ENCODE measurements at places on chromosomes 1 and 21.

- no peak for DNase-seq
Observed at GRCh38 chr1:234778221-234779159, 168.5 kb upstream of the IRF2BP2 start.

DNA sequence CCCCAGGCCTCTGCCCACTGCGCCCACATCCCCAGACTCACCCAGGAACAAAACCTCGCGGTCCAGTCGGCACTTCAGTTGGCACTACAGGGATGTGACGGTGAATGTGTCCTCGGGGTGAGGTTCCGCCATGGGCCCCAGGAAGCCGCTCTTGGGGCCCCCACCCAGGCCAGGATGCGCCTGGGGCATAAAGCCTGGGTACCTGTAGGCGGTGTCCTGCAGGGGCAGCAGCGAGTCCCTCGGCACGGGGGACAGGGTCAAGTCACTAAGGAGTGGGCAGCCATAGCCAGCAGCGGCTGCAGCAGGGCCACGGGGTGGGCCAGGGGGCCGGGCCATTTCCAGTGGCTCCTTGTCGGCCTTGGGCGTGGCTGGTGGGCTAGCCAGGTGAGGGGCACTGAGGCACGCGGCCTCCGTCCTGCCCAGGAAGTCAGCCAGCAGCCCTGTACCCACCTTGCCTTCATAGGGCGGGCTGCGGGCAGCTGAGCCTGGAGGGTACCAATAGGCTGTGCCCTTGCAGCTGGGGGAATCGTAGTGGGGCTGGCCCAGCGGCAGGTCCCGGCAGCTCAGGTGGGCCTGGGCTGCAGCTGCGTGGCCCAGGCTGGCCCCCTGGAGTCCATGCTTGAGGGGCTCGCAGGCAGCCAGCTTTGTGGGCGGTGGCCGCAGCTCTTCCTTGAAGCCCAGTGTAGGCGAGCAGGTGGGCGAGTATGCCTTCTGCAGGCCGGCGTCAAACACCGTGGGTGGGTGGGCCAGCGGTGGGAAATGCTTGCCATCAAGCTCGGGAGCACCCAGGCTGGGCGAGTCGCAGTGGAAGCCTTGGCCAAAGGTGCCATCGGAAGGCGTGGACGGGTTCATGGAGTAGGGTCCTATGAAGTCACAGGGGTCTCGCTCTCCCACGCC, 56.5 kb downstream of the AHDC1 start:
- DNase-seq = no peak

GRCh38 chr1:73898540-73898939, 299.4 kb downstream of the LRRIQ3 start:
- no peak for DNase-seq

- DNase-seq = peak; percentile 51
Observed at GRCh38 chr1:234926559-234927311, 201.9 kb downstream of the TOMM20 start.

DNA sequence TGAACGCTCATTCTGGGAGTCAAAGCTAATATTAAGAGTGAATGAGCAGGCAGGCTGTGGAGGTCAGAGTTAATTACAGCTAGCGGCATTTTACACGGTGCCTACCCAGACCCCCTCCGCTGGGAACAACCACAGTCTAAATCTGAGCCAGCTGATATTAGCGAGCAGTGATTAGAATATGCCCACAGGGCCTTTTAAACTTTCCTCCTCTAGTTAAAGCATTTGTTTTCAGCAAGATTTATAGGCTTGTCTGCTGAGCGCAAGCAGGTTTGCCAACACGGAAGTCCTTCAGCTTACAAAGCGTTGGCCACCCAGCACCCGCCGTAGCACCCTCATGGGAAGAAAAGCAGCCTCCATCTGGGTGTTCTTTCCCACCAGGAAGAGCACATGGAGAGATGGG, 72.1 kb downstream of the LMX1A start:
- DNase-seq = no peak

DNA sequence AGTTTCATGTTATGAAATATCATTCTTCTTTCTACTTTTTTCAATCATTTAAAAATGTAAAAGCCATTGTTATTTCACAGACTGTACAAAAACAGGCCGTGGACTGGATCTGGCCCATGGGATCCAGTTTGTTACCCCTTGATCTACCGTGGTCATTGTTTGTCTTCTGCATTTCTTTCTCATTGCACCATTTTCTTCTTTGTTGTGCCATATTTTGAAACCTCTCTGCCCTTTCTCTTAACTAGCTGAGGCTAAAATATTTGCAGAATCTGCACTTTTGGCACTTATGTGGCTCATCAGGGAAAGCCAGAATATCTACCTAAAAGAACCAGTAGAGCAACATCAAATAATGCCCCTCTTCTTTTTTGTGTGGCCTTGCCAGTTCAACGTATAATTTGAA, 50.5 kb downstream of the DNAJC6 start:
- no peak for DNase-seq

DNA sequence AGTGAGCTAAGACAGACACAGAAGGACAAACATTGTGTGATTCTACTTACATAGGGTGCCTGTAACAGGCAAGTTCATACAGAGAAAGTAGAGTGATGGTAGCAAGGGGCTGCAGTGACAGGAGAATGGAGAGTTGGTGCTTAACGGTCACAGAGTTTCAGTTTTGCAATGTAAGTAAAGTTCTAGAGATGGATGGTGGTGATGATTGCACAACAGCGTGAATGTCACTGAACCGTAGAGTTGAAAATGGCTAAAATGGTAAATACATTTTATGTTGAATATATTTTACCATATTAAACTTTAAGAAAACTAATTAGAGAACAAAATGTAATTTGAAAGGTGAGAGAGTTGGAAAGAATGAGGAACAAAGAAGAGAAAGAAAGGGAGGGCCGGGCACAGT, 8.7 kb downstream of the CFAP107 start:
- DNase-seq = no peak

DNA sequence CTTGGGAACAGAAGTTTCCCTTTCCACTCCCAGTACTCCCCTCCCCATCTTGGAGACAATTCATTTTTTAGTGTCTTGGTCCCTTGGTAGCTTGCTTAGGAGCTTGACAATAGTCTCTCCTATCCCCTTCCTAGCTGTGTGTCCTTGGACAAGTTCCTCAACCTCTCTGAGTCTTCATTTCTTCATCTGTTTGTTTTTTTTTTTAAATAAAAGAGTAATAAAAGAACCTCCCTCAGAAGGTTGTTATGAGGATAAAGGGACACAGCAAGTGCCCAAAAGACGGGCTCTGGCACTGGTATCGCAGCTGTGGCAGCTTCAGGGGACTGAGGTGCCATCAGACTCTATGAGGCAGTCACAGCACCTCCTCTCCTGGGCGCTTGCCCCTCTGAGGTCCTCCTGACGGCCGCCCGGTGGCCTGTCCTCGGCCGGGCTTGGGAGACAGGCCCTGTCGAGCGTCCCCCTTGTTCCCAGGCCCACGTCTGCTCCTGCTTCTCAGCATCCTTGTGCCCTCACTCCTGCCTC, 689.2 kb downstream of the MATN1 start:
- no peak for DNase-seq

GRCh38 chr1:33000427-33001026, 35.9 kb upstream of the RNF19B start:
- peak; percentile 61 for DNase-seq

- DNase-seq = no peak
Observed at GRCh38 chr1:151408891-151409290, 9.5 kb downstream of the PSMB4 start.

DNA sequence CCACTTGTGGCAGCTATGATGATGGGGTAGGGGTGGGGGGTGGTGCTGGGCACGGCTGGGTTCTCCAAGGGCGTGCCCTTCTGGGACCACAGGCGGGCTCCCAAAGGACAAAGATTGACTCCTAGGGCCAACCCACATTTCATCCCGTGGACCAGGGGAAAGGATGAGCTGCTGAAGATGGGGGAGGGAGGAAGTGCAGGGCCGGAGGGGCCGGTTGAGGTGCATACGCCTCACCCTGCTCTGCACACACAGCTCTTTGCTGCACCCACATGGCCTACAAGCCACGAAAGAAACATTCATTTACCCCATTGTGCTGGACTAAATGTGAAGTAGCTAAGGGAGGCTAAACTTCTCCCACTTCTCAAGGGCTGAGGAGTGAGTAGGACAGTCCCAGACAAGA, 34.2 kb upstream of the GNPAT start:
- DNase-seq = no peak

GRCh38 chr1:29090937-29091618, 32.6 kb downstream of the TMEM200B start:
- DNase-seq = no peak

DNA sequence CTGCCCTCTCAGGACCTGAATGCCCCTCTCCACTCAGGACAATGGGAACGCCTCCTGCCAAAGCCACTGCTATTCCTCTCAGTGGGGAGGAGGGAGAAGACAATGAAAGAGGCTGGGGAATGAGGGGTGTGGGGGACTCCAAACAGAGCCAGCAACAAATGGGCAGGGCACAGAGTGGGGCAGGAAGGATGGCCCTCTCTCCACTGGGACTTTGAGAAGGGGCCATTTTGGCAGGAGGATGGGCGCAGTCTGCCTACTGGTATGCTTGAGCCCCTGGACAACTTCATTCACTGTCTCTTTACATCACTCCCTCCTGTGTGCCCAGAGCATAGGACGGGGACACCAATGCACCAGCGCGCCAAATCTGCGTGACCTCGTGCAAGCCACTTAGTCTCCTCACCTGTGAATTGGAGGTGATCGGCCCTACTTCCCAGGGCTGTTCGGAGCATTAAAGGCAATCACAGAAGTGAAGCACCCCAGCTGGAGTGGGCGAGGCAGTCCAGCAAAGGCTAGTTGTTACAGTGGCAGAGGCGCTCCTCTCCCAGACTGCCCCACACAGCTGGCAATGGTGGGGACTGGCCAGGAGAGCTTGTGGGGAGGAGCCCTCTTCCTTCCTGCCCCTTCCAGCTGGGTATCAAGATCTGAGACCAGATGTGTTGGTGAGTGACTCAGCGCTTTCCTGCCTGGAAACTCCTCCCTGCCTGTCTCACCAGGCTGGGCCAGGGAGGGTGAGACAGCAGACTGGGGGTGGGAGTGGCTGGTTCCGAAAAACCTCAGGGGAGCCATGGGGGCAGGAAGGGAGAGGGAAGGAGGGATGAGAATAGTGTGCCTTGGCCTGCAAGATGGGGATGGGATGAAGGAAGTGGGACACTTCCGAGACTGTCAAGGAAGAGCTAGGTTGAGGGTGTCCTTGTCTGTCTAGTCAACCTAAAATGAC, 22.4 kb upstream of the SYNC start:
- peak; percentile 57 for DNase-seq

GRCh38 chr1:153985941-153986761, at the start of gene RAB13:
RAB13 (minus strand) TSS chr1:153986339; CDS start chr1:153986236, 103 bp downstream.
- peak; percentile 91 for DNase-seq

DNA sequence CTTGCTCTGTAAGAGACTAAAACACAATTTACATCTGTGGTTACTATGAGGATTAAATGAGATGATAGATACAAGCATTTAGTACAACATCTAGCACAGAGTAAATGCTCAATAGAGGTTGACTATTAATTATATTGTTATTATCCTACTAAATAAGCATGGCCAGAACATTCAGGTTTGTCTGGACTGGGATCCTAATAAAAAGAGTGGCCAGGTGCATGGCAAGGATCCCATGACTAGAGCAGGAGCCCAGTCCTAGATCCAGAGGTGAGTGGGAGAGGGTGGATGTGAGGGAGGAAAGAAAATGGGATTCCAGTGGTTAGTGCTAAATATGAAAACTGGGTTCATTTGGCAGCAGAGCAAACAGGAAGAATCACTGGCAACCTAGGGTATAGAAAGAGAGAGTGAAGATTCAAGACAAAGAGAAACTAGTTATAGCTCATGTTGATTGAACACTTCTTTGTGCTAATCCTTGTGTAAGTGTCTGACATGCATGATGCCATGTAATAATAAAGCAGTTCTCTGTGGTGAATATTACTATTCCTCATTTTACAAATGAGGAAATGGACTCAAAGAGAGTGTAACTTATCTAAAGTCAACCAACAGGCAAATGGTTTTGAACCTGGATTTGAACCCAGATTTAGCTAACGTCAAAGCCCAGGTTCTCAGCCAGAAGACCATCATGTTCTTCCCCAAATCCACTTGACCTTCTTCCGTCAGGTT, 71.1 kb upstream of the FGGY start:
- DNase-seq = no peak

DNA sequence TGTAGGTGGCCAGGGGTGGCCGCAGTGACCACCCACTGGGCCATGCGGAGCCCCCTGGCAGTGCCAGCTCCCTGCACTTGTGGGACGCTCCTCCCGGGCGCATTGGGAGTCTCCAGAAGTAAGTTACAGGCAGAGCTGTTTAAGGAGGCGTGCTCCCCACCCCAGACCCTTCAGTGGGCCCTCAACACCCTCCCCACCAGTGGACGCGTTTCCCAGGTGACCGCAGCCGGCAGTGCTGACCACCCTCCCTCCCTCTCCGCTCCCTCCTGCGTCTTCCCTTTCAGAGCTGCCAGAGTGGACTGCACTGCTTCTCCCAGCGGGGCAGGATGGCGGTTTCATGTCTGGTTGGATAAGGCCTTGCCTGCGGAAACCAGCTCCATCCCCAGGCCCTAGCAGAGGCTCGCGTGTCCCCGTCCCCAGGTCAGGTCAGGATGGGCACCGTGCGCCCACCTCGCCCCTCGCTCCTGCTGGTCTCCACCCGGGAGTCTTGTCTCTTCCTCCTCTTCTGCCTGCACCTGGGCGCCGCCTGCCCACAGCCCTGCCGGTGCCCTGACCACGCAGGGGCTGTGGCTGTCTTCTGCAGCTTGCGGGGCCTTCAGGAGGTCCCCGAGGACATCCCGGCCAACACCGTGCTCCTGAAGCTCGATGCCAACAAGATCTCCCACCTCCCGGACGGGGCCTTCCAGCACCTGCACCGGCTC, 1.1 kb downstream of the LRRC3 start:
- no peak for DNase-seq

DNA sequence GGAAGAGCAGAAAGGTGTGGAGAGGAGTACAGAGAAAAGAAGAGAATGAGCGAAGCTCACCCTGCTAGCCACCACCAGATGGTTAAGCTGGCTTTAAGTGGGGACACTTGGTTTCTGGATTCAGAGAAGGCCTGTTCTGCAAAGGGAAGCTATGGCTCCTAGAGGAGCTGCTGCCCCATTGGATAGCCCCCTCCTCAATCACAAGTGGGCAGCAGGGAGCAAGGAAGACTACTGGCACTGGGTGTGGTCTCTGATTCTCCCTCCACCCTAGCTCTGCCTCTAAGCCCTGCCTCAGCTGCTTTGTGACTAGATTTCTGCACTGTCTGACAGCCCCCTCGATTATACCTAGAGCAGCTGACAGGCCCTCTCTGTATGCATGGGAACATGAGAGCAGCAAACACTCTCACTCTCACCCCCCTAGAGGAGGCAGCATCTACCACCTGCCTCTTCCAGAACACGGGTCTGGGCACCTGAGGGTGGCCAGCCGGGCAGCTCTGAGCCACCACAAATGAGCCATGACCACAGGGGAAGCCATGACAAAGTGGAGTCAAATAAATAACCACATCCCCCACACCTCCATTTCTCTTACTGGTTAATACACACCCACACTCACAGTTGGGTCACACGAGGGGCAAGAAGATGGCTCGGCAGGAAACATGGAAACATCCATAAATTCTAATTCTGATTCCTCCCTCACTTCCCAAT, 13.6 kb downstream of the PLEKHA6 start:
- DNase-seq = no peak
